T1000 (cell line): ENCODE measurements at places on chromosomes 7 and 10.
A peak's percentile ranks its signal among the peaks of the same experiment; 100 is the strongest.

GRCh38 chr10:8396675-8397074 is 342.2 kb downstream of the GATA3 start:
- no peak for DNase-seq

GRCh38 chr7:126227643-126228042 is 1025.1 kb downstream of the GRM8 start:
- no peak for DNase-seq

DNA sequence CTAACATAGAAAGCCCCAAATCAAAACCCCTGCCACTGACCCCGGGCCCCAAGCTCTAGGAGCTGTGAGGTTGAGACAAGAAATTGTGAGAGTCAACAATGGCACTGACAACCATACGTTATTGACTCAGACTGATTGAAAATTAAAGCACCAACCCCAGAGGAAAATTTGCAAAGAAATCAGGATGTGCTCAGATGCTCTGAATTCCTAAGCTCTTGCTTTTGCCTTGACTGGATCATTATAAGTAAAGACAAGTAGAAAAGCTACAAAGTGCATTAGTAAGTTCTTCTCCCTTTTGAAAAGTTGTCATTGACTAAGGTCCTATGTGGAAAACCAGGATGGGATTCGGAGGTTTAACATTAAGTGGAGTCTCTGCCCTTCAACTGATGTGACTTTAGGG is 130.2 kb downstream of the SAMD9 start:
- DNase-seq: no peak

- no peak for DNase-seq
Measured at GRCh38 chr7:129751916-129752315, 140.4 kb downstream of the NRF1 start.

DNA sequence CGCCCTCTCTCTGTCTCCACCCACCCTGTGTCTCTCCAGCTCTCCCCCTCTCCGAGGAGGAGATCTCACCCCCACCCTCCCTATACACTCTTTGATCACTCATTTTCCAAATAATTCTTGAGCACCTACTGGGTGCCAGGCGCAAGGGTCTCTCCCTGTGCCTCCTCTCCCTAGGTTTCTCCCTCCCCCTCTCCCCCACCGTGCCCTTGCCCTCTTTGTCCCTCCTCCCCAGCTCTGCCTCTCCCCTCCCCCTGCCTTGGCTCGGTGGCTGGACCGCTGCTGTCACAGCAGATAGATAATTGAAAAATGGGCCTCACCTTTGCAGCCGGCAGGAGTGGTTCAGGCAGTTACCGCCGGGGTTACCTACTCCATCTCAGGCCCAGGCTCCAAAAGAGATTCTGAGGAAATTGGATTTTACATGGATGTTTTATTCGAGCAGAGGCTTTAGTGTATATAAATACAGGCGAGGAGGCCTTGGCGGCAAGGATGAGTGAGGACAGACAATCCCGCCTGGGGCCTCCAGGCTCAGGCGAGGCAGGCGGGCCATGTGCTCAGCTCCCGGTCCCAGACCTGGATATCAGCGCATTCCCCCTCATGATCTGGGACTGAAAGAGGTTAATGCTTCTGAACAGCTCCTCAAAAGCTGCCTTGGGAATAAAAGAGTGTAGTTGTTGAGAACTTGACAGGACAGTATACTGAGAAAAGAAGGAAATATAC is 60.8 kb upstream of the BTRC start:
- no peak for DNase-seq

DNA sequence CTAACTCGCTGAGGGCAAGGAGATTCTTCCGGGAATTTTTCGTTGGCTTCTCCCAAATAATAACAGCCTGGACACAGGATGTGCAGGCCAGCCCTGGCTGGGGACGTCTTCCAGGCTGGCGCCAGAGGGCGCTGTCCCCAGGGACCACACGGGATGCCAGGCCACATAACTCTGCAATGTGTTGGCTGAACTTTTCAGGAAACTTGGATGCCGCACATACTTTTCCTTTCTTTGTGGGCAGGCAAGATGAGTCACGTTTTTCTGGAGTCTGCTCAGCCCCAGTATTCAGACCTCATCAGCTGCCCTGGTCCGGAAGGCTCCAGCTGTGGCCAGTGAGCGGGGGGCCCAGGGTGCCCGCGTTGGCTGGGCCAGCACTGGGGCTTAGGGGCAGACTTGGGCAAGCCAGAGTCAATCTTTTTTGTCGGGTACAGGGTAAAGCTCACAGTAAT is 122.7 kb downstream of the PRKAG2 start:
- peak; percentile 87 for DNase-seq

GRCh38 chr10:12036073-12036655 is 6.4 kb downstream of the UPF2 start:
- no peak for DNase-seq

GRCh38 chr10:69401416-69401815 is 15.3 kb downstream of the TACR2 start:
- no peak for DNase-seq

DNA sequence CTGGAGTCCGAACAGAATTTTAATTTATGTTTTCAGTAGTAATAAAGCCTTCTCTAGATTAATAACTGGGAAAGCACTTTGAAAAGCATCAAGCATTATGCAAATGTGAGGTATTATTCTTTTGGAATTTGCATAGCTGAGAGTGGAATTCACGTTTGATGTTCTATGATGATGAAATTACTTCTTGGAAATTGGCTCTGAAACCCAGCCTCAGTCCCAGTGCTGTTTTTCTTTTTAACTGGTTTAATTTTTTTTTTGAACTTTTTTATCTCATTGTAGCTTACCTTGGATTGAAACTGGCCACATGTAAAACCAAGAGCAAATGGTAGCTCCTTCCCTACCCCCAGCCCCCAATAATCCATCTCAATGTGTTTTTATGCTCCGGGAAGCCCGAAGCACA is 1.2 kb downstream of the TBXAS1 start:
- no peak for DNase-seq

DNA sequence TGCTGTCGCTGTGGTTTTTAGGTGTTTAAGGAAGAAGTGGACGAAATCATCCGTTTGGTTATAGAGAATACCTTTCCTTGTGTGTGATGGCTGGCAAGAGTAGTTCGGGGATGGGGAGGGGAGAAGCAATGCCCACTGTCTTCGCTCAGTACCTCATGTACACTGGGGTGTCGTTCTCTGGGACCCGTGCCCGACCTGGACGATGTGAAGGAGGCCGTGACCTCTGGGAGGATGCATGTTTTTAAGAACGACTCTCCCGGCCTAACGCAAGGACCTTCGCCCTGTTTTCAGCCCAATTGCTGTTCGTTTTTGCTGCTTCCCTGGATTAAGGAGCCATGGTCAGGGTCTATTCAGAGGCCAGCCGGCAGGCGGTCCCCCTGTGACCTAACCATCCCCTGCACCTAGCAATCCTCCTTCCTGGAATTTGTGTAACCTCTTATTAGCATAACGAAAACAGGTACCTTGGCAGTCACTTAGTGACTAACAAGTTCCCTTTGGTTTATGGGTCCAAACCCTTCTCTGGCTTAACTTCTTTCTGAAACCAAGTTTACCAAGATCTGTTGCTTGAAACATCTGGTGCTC is 1.3 kb downstream of the NFE2L3 start:
- no peak for DNase-seq

- DNase-seq: no peak
Measured at GRCh38 chr7:26279405-26279804, 12.3 kb upstream of the SNX10 start.

DNA sequence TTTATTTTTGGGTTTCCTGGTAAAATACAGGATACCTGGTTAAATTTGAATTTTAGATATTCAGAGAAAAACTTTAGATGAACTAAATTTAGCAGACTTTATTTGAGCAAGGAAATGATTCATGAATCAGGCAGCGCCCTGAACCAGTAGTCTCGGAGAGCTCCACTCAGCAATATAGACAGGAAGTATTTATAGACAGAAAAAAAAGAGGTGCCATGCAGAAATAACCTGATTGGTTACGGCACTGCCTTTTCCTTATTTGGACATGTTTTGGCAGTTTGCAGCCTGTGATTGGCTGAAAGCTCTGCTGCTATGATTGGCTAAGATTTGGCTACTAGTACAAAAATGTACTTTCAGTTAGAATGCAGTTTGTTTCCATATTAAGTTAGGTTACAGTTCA is 198.3 kb upstream of the DKK1 start:
- DNase-seq: no peak

- DNase-seq: no peak
Measured at GRCh38 chr7:91570560-91570959, 306.3 kb downstream of the FZD1 start.

- DNase-seq: no peak
Measured at GRCh38 chr7:50558294-50559053, 6.7 kb downstream of the DDC start.

- no peak for DNase-seq
Measured at GRCh38 chr7:101287032-101287431, 34.6 kb downstream of the IFT22 start.

- DNase-seq: no peak
Measured at GRCh38 chr7:30511494-30511893, 6.9 kb upstream of the GGCT start.

- no peak for DNase-seq
Measured at GRCh38 chr10:98453729-98454128, 7.0 kb upstream of the HPS1 start.

DNA sequence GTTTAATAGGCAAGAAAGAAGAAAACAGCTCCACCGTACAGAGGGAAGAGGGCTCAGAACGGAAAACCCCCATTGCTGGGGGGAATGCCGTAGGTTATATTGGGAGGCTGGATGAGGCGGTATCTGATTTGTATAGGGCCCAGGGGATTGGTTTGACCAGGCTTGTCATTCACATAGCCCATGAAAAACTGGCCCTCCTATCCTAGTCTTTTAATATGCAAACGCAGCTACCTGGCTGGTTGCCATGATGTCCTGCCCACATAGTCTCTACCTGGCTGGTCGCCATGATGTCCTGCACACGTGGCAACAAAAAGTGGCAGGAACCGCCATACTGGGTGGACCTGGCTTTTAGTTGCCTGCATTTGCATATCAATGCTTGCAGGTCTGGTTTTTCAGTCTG is 84.7 kb downstream of the AUTS2 start:
- DNase-seq: no peak

- DNase-seq: no peak
Measured at GRCh38 chr10:43106256-43107091, 29.6 kb downstream of the RET start.
